Activated T-cell treated with anti-CD3 and anti-CD28 coated beads for 1 hour (primary cell): ENCODE measurements at places on chromosomes 7 and 10.

GRCh38 chr7:106423111-106423510 lies 138.3 kb upstream of the NAMPT start:
- DNase-seq: no peak

DNA sequence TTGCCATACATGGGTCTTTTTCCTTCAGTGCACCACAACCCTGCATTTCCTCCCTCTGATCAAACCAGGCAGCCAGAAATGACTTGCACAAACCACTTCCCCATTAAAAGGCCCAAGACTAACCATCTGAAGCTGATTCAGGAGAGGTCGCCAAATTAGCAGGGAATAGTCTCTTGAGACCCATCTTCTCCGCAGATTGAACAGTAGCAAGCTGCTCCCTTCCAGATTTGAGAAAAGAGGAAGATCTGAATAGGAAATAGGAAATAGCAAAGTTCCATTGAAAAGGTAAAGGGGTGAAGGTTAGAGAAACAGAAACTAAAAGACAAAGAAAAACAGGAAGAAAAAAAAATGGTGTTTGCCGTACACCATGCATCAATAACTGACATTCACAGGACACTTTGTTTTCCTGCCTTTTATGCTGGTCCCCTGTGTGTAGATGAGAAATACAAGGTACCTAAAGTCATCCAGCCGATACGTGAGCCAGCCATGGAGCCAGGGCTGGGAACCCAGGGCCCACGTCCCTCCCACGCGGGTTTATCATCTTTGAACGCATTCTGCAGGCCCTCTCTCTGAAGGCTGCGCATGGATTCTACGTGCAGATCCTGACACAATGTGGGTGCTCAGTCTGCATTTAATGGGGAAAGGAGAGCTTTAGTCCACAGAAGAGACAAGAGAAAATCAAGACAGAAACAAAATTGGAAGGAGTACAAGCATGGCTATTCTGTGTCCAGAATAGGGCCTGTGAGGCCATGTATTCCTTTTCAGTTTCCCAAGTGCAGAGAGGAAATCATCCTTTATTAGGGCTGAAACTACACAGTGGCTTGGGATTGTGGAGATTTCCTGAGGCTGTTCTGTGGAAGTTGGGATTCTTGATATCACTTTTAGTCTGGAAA lies 268.4 kb upstream of the NPVF start:
- no peak for DNase-seq

GRCh38 chr10:80132299-80133139 lies at the start of gene PLAC9:
TSS of gene PLAC9 (plus strand) at chr10:80132730. CDS start at chr10:80132763, 33 bp downstream.
- no peak for DNase-seq

DNA sequence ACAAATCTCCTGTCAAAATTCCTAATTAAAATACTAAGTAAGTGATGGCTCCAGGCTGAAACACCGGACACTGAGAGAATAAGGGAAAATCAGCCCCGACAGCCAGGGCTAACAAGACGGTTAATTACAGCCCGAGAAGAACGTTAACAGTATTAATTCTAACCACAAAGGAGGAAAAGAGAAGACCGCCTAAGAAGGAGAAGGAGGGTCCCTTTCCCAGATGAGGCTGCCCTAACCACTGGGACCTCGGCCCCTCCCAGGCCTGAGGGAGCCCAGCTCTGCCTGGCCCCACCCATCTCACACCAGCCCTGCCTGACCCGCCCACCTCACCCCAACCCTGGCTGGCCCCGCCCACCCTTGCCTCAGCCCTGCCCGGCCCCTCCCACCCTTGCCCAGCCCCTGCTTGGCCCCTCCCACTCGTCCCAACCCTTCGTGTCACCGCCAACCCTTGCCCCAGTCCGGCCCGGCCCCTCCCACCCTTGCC lies 51.3 kb downstream of the PWWP2B start:
- DNase-seq: peak; percentile 31

DNA sequence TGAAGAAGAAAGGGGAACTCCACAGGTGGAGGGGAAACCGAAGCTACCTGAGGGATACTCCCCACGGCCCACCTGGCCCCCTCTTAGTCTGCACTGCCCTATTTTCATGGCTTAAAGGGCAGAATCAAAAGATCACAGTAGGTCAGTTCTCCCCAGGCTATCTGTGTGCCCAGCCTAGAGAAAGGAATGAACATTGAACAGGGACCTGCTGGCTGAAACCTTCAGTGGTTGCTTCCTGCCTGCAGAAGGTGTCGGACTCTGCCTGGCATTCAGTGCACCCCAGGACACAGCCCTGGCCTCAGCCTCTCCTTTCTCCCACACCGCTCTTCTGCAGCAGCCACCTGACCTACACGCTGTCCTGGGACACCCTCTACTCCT lies 74.5 kb downstream of the PRKAG2 start:
- DNase-seq: no peak

DNA sequence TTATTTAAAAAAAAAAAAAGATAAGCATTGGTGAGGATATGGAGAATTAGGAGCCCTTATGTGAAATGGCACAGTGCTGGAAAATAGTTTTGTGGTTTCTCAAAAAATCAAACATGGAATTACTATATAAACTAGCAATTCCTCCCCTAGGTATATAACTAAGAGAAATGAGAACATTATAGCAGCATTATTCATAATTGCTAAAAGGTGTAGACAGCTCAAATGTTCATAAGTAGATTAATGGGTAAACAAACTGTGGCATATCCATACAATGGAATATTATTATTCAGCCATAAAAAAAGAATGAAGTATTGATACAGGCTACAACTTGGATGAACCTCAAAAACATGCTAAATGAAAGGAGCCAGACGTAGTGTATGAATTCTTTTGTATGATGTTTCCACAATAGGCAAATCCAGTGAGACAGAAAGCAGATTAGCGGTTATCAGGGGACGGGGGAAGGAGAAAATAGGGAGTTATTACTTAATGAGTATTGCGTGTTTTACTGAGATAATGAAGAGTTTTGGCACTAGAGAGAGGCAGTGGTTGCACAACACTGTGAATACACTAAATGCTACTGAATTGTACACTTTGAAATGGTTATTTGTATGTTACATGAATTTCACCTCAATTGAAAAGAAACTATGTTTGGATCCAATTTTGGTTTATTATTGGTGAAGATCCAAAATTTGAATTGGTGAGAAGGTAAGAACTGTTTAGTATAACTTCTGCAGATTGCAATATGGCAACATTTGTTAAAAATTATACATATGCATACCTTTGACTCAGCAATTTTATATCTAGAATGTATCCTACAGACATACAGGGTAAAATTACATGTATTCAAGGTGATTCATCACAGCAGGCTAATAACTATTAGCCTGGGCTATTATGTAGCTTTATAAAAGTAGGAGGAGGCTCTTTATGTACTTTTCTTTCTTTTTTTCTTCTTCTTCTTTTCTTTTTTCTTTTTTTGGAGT lies 69.7 kb downstream of the VCL start:
- no peak for DNase-seq

DNA sequence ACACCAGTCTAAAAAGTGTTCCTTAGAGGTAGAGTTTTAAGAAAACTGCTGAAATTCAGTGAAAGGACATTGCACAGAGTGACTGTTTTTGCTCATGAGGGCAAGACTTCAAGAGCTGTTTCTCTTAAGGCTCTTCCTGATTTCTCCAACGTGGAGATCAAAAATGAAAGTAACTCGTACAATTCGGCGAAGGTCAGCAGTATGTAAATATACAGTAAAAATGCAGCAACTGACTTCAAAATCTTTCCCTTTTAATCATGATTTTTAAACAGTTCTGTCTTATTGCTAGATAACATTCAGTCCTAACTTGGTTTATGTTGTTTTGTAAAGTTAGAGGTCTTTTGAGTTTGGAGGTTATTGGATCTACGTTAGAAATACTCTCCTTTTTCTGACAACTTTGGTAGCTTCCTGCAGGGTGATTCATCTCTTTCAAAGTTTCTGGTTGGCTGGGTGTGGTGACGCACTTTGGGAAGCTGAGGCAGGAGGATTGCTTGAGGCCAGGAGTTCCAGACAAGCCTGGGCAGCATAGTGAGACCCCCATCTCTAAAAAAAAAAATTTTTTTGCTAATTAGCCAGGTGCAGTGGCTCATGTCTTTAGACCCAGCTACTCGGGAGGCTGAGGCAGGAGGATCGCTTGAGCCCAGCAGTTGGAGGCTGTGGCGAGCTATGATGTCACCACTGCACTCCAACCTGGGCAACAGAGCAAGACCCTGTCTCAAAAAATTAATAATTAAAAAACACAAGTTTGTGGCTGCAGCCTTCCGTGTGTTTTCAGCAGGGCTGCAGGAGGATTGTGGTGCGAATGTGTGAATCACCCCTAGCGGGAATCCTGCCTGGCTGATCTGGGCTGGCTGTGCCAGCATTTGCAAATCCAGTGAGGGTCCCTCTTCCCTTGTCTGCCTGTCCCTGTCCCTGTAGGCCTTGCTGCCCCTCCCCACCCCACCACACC lies 29.2 kb upstream of the AP5Z1 start:
- no peak for DNase-seq

- DNase-seq: no peak
Measured at GRCh38 chr7:44472843-44473242, 17.6 kb downstream of the NUDCD3 start.

GRCh38 chr10:104368381-104368780 lies 14.7 kb downstream of the CFAP58 start:
- no peak for DNase-seq
